ENCODE measurements at places on chromosomes 5 and 9.

- no peak for DNase-seq
Measured at GRCh38 chr5:1205255-1206180, 4.1 kb downstream of the SLC6A19 start.

DNA sequence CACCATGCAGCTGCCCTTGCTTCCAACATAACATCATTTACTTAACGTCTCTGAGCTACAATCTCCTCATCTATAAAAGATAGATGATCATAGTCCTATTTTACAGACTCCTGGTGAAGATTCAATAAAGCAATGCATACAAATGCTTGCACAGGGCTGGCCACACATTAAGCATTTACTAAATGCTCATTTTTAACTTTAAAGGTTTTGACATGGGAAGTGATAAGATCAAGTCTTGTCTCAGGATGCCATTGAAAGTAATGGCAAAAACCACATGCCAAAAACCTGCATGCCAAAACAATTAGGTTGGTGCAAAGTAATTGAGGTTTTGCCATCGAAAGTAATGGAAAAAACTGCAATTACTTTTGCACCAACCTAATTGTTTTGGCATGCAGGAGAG lies 181.2 kb upstream of the ADRA1B start:
- no peak for DNase-seq

- peak; percentile 40 for DNase-seq
Measured at GRCh38 chr5:30040488-30041118, 1152.9 kb upstream of the CDH6 start.

DNA sequence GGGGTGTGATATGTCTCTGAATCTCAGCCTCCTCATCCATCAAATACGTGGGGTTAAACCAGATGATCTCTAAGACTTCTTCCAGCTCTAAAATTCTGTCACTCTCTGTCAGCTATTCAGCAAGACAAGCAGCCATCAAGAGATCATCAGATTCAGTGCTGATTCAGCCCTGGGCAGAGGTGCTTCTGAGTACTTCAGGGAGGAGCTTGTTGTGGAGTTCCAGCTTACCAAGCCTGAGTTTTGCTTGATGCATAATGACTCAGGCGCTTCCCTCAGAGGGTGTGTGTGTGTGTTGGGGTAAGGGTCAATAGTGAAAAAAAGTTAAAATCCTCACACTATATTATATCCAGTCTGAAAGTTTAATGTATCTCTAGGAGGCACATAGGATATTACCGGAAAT lies 29.6 kb upstream of the TAF1L start:
- peak; percentile 24 for DNase-seq

- no peak for DNase-seq
Measured at GRCh38 chr9:123355761-123356431, at the start of gene CRB2. Gene CRB2 (plus strand): TSS chr9:123356197. CDS start chr9:123356261, 64 bp downstream.

DNA sequence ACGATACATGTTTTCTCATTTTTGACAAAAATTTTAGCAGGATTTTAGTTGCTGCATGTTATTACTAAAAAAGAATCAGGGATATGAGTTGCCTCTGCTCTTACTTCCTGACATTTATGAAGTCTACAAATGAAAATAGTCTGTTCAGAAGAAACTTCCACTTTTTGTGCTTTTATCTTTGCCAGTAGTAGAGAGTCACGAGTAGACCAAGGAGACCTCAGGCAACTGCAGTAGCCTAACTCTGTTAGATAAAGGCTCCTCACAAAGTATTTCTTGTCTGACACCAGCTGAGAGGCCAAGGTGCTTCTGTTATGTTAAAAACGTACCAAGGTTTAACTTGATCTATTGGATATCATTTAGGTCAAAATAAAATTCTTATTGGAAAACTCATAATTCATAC lies 333.9 kb downstream of the NR2F1-AS1 start:
- no peak for DNase-seq

- peak; percentile 28 for DNase-seq
Measured at GRCh38 chr5:167786871-167787578, 504.4 kb upstream of the WWC1 start.

DNA sequence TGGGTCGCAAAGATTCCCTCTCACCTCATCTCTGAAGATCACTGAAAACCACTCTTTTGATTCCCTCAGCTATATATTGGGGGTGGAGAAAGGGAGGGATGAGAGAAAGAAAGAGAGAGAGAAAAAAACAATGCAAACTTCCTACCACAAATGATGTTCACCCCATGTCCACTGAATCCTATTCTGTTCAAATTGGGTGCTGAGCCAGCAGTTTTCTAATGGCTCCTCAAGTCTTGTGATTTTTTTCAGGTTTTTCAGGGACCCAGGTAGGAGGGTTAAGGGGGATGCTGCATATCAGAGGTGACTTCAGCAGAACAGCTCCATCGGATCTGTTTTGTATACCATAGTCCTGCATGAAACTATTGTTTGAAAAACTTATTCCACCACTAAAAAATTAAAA lies 95.9 kb downstream of the SH3TC2 start:
- DNase-seq, result no peak

DNA sequence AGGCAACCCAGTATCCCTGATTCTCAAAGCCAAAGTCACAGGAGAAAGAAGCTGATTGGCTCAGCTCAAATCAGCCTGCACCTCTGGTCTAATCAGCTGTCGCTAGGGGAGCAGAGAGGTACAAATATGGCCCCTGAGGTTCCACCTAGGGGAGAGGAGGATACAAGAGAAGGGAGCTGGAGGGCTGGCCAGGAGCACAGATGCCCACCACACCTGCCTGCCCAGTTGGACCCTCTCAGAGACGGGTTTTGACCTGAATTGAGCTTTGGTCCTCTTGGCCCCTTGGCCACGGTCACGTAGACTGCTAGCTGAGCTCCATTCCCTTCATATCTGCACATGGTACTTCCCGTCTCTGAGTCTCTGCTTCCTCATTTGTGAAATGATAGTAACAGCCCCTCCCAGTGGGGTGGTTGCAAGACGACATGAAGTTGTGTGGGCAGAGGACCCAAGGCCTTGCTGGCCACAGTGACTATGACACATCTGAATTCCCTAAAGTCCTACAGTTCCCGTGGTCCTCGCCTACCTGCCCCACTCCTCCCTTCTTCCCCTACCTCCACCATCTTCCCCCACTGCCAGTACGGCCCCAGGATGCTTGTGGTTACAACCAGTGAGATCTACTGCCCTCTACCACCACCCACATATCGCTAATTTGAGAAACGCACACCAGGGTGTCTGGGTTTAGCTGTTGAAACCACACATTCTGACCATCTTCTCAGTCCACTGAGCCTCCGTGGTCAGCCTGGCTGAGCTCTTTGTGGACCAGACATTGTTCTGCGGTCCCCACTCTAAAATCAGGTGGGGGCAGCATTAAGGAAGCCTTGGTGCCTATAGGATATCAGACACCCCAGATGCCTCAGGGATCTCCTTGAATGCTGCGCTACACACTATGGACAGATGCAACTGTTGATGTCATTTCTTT lies 60.3 kb upstream of the NEK6 start:
- no peak for DNase-seq

GRCh38 chr9:92432350-92432749 lies 8.1 kb upstream of the OMD start:
- peak; percentile 17 for DNase-seq

- peak; percentile 67 for DNase-seq
Measured at GRCh38 chr5:143837306-143837848, 25.4 kb downstream of the HMHB1 start.

DNA sequence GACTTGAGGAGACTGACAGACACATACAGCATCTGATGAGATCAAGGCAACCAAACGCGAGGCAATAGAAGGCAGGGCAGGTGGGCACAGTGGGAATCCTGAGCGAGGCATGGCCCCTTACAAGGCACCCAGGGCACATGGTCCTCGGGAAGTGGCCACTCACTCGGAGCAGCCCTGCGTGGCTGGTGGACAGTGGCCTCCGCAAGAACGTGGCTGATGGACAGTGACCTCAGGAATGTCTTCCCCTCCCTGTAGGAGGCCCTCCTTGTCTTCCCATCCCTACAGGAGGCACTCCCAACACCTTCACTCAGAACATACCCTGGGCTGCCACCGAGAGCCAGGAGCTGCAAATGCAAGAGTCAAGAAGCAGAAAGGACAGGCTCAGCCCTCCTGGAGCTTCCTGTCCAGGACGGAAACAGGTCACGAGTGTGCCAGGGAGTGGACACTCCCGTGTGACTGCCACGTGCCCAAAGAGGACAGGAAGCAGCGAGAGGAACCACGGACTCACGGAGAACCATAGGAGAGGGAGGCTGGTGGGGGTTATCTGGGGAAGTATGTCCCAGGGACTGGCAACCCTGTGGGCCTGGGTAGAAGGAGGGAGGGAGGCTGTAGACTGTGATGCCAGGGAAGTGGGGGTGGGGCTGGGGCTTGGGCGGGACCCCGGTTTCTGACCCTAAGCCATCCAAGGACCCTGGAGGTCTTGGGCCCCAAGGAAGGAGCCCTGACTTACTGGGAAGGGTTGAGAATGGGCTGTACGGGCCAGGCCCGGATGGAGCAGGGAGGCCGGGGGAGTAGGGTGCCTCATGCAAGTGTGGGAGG lies 321.9 kb upstream of the IRX4 start:
- no peak for DNase-seq

DNA sequence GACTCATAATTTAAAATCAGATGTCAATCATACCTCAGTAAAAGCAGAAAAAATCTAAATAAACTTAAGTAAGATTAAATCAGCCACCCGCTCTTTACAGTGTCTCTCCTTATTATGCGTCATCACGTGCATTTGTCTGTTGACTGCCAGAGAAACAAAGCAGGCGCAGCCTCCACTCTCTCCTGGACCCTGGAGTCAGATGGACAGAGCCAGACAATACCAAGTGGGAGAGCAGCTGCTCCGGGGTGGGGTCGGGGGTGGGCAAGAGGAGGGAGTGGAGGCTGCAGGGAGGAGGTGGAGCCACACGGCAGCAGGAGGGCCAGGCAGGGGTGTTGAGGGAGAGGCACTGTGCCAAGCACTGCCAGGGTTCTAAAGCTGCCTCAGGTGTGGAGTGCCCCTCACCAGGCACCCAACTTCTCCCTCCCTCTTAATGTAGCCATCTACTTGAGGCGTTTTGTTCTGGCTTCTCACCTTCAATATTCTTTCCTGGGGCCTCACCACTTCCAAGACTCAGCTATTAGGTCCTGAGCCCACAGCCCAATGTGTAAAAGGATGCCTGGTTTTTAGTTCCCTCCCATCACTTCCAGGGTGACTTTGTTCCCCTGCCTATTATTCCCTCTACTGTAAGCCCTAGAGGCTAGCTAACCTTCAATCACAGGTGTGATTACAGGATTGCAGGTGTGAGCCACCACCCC lies 96.3 kb downstream of the GLDC start:
- DNase-seq, result no peak

GRCh38 chr5:107127878-107128277 lies 542.9 kb downstream of the EFNA5 start:
- no peak for DNase-seq

- DNase-seq, result no peak
Measured at GRCh38 chr5:177505075-177505474, 4.6 kb downstream of the DOK3 start.

- no peak for DNase-seq
Measured at GRCh38 chr5:11174591-11174990, 413.6 kb upstream of the DAP start.

GRCh38 chr5:116622375-116623050 lies 47.9 kb upstream of the SEMA6A start:
- DNase-seq, result no peak

DNA sequence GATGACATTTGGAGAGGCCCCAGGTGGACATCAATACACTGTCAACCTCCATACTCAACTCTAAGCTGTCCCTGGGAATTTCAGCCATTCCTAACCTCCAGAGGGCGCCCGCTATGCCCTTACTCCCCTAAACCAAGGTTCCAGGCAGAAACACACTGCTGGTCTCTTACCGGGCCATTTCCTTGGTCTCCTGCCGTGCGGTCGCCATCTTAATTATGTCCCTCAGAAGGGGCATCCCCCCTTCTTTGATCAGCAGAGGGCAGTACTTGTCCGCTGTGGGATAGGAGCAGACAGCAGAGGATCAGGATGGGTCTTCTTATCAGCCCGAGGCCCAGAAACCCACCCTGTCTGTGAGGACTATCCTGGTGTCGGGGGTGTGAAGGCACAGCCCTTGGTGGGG lies 9.3 kb upstream of the ZDHHC12 start:
- peak; percentile 82 for DNase-seq

DNA sequence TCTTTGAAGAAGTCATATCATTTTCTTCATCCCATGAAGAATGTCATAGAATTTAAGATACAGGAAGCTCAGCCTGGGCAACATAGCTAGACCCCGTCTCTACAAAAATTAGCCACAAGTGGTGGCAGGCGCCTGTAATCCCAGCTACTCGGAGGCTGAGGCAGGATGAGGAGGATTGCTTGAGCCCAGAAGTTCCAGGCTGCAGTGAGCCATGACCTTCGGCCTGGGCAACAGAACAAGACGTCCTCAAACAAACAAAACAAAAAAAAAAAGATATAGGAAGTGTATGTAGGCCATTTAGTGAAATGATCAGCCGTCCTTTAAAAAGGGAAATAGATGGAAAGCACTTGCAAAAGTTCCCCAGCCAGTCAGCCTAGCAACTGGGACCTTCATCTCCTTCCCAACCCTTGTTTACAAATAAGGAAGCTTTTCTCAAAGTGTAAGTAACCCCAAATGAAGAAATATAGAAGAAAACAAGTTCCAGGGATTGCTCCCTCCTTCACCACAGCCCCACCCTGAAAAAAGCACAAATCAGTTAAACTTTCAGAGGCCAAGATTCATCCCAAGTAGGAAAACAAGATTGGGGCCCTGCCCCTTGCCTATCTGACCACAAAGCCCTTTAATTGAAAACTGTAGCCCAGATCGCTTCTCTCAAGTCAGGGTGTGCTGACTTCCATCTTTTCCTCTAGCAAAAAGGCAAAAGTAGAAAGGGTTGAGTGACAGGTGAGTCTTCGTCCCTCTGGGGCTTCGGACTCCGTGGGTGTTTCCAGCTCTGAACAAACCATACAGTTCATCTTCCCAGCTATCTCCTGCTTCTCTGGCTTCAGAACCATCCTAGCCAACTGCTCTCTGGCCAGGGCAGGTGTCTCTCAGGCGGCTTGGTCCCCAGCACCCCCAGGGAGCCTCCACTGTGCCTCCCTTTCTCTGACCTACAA lies 1.2 kb downstream of the SLC31A2 start:
- DNase-seq, result no peak

DNA sequence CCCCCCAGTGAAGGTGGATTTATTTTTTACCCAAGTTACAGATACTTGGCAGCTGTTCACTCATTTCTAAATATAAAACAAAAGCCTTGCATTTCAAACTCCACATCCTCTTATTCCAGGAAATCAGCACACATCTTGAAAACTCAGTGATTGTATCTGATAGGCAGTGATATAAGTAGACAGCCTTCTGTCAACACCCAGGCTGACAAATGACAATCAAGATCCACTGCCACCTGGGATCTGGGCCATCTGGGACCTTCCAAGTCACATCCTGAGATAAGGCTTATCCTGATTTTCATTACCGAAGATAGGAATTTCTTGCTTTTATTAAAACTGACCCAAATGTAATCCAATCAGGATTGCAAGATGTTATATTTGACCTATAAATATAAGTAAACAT lies 201.3 kb upstream of the PUM3 start:
- DNase-seq, result no peak

- no peak for DNase-seq
Measured at GRCh38 chr5:9374025-9374424, 171.8 kb downstream of the SEMA5A start.

GRCh38 chr9:137797206-137798120 lies 80.1 kb upstream of the CACNA1B start:
- no peak for DNase-seq

- no peak for DNase-seq
Measured at GRCh38 chr9:4690144-4690543, 10.8 kb downstream of the CDC37L1 start.

- no peak for DNase-seq
Measured at GRCh38 chr5:2003206-2003605, 120.5 kb upstream of the IRX4 start.
